ENCODE measurements at places on chromosomes 2 and 18.
A peak's percentile ranks its signal among the peaks of the same experiment; 100 is the strongest.

GRCh38 chr2:191218292-191218898 is 26.8 kb upstream of the MYO1B start:
- no peak for DNase-seq

GRCh38 chr2:193331676-193332075 is 1136.9 kb upstream of the TMEFF2 start:
- DNase-seq = no peak

DNA sequence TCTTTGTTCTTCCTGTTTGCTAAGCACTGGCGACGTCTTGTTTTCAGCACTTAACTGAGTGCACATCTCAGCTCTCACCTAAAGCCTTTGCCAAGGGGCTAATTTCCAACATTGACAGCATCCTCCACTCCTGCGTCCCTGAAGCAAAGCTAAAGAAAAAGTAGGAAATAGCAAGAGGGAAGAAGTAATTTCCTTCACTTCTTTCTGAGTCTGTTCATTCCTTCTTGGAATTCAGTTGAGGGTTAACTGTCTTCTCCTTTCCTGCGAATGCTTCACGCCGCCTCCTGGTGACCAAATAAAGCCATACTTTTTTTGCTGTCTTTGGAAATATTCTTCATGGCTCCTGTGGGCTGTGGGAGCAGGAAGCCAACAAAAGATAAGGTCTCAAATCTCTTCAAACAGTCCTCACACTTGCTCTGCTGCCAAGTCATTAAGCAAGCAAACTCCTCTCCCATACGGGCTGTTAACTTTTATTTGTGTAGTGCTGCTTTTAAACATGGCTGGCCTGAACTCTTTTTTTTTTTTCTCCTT is 100.9 kb downstream of the DPP10 start:
- DNase-seq = no peak

GRCh38 chr18:45651275-45651674 is 36.0 kb downstream of the SLC14A2 start:
- DNase-seq = no peak

DNA sequence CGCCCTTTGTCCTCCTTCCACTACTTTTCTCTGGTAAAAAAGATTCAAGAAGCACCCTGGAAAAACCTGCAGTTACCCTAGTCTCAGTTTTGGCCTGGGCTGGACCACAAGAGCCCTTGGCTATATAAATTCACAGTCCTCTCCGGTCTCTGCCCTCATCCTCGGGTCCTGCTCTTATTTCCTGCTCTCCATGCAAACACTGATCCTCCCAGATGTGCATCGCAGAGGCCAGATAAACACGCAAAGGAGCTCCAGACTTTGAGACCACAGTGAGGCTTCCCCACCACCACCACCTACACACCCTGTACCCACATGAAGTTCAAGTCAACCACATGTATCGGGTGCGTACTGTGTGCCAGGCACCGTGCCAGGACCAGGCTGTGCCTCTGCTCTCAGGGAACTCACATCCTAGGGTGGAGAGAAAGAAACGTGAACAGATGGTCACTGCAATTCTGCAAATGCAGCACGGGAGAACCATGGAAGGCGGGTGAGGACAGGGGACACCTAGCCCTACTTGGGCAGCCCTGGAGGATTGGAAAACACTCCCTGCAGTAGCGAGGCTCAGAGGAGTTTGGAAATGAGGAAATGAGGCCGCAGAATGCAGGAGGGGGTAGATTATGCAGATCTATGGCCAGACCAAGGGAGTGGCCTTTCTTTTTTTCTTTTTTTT is 7.4 kb downstream of the CTDSP1 start:
- peak; percentile 47 for DNase-seq

- DNase-seq = no peak
Observed at GRCh38 chr2:897091-897490, 53.6 kb upstream of the SNTG2 start.

DNA sequence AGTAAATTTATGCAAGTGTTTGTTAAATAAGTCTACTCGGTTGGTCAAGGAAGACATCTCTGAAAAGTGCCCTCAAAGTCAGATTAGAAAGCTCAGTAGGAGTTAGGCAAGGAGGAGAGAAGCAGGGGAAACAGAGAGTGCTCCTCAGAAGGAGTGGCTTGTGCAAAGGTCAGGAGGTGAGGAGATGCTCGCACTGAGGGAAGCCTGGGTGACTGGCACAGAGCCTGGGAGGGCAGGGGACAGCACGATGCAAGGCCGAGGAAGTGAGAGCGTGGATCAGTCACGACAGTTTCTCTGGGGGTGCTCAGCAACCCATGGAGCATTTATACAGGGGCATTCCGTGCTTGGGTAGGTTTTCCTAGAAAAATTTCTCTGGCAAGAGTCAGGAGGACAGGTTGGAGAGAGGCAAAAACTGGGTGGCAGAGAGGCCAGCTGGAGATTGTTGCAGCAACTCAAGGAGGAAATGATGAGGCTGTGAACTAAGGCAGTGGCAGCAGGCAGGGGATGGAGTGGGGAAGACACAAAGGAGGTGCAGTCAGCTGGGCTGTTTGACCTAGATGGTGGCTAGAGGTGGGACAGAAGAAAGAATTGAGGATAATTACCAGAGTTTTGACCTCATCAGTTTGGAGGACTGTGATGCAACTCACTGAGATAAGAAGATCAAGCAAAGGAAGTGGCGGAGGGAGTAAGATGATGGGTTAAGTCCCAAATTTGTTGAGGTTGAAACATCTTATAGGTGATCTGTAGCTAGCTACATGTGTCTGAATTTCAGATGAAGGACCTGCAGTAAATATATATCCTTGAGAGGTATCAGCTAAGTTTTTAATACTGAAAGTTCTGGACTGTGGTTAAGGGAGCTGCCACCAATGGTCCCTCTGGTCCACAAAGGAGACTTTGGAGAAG is 52.4 kb downstream of the BCL2 start:
- DNase-seq = no peak

- DNase-seq = no peak
Observed at GRCh38 chr2:150107816-150108215, 379.7 kb downstream of the RND3 start.

- no peak for DNase-seq
Observed at GRCh38 chr18:27843783-27844777, 332.9 kb downstream of the CDH2 start.

DNA sequence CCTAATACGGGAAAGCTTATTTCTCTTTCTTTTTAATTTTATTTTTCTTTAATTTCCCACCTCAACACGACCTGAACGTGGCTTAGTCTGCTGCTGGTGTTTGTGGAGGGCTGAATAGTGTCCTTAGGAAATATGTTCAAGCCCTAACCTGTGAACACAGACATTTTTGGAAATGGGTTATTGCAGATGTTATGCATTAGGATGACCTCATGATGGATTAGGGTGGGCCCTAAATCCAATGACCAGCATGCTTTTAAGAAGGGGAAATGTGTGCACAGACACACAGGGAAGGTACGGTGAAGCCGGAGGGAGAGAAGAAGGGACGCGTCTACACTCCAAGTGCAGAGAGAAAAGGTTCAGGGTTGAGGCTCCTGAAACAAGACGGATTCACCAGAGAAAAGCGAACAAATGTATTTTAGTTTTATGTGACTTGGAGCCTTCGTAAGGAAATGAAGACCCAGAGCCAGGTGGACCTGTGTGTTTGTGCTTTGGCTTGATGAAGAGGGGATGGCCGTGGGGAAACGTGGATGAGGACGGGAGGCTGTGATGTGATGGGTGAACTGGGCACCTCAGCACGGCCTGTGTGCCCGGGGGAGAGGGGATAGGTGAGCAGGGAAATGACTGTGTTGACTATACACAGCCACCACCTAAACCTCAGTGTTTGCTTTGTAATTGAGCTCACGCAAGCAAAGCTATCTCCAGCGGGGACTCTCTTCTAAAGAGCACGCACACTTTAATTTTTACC is 37.5 kb downstream of the RTP5 start:
- no peak for DNase-seq

- DNase-seq = no peak
Observed at GRCh38 chr18:24170360-24170759, 31.5 kb downstream of the CABYR start.

DNA sequence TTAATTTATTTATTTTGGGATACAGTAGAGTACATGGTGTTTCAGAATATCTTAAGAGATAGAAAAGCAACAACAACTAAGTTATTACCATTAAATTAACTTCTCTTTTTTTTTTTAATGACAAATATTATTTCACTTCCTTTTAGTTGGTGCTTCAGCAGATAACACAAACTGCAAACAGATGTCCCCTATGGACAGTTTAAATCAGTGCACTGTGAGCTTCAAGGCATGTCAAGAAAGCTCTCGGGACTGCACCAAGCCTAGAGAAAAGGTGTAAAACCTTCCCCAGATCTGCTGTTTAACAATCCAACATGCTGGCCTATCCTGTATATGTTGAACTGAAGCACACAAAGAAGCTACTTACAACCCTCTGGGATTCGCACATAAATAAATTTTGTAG is 122.7 kb downstream of the TCF4 start:
- no peak for DNase-seq

DNA sequence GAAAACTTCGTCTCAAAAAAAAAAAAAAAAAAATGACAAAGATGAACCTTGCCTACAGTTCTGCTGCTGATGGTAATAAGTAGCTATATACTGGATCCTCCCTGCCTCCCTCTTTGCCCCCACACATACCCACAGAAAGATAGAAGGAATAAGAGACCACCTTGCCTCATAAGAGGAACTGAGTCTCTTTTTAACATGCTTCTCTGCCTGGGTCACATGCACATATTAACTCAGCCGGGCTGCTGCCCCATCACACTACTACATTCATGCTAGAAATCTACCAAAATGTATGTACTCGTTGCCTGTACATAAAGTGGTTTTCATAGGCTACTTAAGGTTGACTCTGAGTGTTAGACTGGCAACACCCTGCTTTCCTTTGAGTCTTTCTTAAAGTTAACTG is 78.9 kb upstream of the B3GNT2 start:
- no peak for DNase-seq

- DNase-seq = no peak
Observed at GRCh38 chr2:5612666-5613065, 79.5 kb upstream of the SOX11 start.

DNA sequence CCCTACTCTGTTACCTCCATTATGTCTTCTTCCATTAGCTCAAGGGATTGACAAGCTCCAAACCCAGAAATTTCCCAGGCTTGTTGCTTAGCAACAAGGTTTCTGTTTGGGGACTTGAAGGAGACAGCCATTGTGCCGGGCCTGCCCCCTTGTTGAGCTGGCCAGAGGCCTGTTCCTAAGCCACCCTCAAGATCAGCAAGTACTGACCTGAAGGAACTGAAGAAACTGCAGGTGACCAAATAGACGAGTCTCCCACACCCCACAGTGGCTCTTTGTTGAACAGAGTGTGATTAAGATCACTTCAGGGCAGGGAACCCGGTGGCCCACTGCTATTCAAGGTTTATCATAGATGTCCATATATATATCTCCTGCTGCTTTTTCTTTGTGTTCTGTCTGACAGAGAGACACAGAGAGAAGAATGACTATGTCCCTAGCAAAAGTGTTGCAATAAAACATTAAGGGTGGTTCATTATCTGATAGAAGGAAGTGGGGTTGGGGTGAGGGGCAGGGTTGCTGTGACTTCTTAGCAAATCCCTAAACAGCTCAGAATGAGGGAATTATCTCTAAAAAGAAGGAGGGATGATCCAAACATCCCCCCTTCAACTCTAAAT is 69.2 kb downstream of the RNF144A start:
- DNase-seq = no peak

- no peak for DNase-seq
Observed at GRCh38 chr2:3233877-3234276, 143.7 kb downstream of the EIPR1 start.

GRCh38 chr2:6623746-6624145 is 242.0 kb downstream of the CMPK2 start:
- DNase-seq = no peak

DNA sequence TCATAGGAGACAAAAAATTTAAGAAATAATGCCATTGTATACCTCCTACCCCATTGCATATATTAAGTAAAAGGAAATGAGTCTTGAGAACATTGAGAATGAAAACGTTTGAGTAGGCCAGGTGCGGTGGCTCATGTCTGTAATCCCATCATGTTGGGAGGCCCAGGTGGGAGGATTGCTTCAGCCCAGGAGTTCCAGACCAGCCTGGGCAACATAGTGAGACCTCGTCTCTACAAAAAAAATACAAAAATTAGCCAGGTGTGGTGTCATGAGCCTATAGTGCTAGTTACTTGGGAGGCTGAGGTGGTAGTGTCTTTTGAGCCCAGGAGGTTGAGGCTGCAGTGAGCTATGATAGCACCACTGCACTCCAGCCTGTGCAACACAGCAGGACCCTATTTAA is 107.7 kb upstream of the MGAT5 start:
- DNase-seq = no peak

DNA sequence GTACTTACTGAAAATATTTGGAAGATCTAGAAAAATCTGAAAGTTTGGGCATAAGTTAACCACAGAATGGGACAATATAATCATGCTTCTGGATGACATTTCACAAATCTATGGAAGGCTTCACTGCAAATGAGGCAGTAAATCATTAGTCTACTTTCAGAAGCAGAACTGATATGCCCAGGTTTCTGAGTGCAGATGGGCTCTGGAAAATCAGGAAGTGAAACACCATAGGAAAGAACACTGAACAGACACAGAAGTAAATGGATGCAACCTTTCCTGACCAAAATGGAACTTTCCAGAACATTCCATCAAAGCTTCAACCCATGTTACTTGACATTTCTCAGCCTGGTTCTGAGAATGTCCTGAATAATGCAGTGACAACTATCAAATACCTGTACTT is 55.1 kb downstream of the KCNG3 start:
- no peak for DNase-seq

- no peak for DNase-seq
Observed at GRCh38 chr2:107305966-107306365, 420.0 kb upstream of the ST6GAL2 start.

DNA sequence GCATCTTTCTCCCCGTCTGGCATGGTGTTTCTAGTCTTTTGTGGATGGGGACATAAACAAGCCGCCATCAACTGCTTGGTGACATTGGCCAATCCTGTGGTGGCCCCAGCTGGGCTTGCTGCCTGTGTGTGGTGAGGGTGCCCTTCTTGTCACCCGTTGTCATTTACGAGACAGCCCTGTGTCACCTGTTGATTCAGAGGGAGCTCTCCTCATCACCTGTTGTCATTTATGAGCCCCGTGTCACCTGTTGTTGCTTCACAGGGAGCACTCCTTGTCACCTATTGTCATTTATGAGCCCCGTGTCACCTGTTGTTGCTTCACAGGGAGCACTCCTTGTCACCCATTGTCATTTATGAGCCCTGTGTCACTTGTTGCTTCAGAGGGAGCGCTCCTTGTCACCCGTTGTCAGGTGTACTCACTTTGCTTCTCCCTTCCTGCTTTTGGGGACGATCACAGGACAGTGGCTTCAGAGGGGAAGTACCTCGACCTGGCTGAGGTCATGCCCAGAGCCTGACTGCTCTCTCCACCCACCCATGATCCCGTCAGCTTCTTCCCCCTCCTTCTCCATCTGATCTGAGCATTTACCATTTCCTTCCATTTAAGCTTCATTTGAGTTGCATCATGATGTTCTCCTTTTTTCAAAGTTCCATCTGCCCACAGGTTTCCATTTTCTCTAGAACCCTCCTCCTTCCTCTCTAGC is 29.1 kb downstream of the HPCAL1 start:
- no peak for DNase-seq

DNA sequence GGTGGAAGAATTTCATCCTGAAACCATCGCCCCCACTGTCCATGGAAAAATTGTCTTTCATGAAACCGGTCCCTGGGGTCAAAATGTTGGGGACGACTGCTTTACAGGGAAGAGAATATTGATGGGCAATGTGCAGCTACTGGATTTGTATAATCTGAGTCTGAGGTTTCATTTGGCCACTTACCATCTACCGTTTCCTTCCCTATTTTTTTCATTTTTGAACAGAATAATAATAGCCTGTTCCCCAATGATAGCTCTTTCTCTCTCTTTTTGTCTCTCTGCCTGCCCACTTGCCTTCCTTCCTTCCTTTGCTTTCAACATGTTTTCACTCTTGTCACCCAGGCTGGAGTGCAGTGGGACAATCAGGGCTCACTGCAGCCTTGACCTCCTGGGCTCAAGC is 78.3 kb upstream of the TLK1 start:
- DNase-seq = no peak
